Activated CD4-positive, alpha-beta T cell treated with anti-CD3 and anti-CD28 coated beads for 36 hours (primary cell): ENCODE measurements at places on chromosomes 4 and X. TPM values are rescaled to one million over a fixed set of nuclear protein-coding genes. Genes with fewer than 3 reads are reported as not detected.

Gene TLR8
- total RNA-seq, result not detected

Gene ARHGAP24
- total RNA-seq, result not detected

Gene FRMPD4
- total RNA-seq, result not detected

Gene GPR78
- not detected for total RNA-seq

Gene RAI2
- 0.39 TPM for total RNA-seq

Gene PTPN13
- 1.5 TPM for total RNA-seq

Gene MAML3
- 1.9 TPM for total RNA-seq

Gene HSFX4
- not detected for total RNA-seq

Gene TMEM187
- 4.4 TPM for total RNA-seq

Gene PORCN
- total RNA-seq, result 6.9 TPM

Gene ERAS
- not detected for total RNA-seq

Gene GAGE12J
- not detected for total RNA-seq

Gene LEF1
- 175 TPM for total RNA-seq

Gene CXCL8
- total RNA-seq, result 0.80 TPM

Gene SGMS2
- total RNA-seq, result 1.8 TPM

Gene NALF2
- 0.11 TPM for total RNA-seq

Gene POU4F2
- total RNA-seq, result not detected

Gene SMR3B
- total RNA-seq, result not detected

Gene CSAG1
- not detected for total RNA-seq

Gene SSX1
- total RNA-seq, result not detected
